ENCODE measurements at places on chromosomes 16 and 17. TPM values are rescaled to one million over a fixed set of nuclear protein-coding genes. Genes with fewer than 3 reads are reported as not detected.

Gene KRTAP4-5
- total RNA-seq, result not detected

GRCh38 chr17:8922451-8922850 lies 43.1 kb downstream of the PIK3R5 start:
- DNase-seq, result no peak
- H3K4me3 ChIP-seq, result no peak overlapping the region
- H3K27me3 ChIP-seq, result no peaks in the 10 kb centered on the region
- H3K4me1 ChIP-seq, result peaks cover 8% of the 10 kb centered on the region
- no peaks in the 10 kb centered on the region for H3K36me3 ChIP-seq

- peaks cover 13% of the 10 kb centered on the region for H3K36me3 ChIP-seq
- H3K27me3 ChIP-seq, result no peaks in the 10 kb centered on the region
- DNase-seq, result no peak
- H3K27ac ChIP-seq, result no peak overlapping the region
- no peak overlapping the region for H3K4me3 ChIP-seq
- H3K4me1 ChIP-seq, result no peaks in the 10 kb centered on the region
Observed at GRCh38 chr17:8593830-8594229, 36.7 kb downstream of the MYH10 start.

GRCh38 chr17:59141860-59142259 lies 13.1 kb downstream of the SKA2 start:
- H3K27ac ChIP-seq, result no peak overlapping the region
- peaks cover 8% of the 10 kb centered on the region for H3K4me1 ChIP-seq
- peaks cover 9% of the 10 kb centered on the region for H3K36me3 ChIP-seq
- H3K4me3 ChIP-seq, result no peak overlapping the region

- H3K27me3 ChIP-seq, result no peaks in the 10 kb centered on the region
- no peak for DNase-seq
- H3K27ac ChIP-seq, result peak overlapping the region; percentile 50
- H3K4me3 ChIP-seq, result no peak overlapping the region
- peaks cover 28% of the 10 kb centered on the region for H3K4me1 ChIP-seq
Observed at GRCh38 chr17:19248928-19249574, 11.9 kb downstream of the EPN2 start.

- H3K4me1 ChIP-seq, result peaks cover 13% of the 10 kb centered on the region
- H3K27me3 ChIP-seq, result peaks cover 6% of the 10 kb centered on the region
- H3K27ac ChIP-seq, result no peak overlapping the region
- DNase-seq, result no peak
- no peaks in the 10 kb centered on the region for H3K36me3 ChIP-seq
- no peak overlapping the region for H3K4me3 ChIP-seq
Observed at GRCh38 chr17:6457688-6458459, 13.6 kb downstream of the PIMREG start.

GRCh38 chr17:83129676-83130075 lies 50.3 kb downstream of the METRNL start:
- DNase-seq, result no peak
- peaks cover 13% of the 10 kb centered on the region for H3K4me1 ChIP-seq
- H3K27me3 ChIP-seq, result no peaks in the 10 kb centered on the region
- H3K27ac ChIP-seq, result no peak overlapping the region

Gene HSD17B2
- not detected for total RNA-seq

DNA sequence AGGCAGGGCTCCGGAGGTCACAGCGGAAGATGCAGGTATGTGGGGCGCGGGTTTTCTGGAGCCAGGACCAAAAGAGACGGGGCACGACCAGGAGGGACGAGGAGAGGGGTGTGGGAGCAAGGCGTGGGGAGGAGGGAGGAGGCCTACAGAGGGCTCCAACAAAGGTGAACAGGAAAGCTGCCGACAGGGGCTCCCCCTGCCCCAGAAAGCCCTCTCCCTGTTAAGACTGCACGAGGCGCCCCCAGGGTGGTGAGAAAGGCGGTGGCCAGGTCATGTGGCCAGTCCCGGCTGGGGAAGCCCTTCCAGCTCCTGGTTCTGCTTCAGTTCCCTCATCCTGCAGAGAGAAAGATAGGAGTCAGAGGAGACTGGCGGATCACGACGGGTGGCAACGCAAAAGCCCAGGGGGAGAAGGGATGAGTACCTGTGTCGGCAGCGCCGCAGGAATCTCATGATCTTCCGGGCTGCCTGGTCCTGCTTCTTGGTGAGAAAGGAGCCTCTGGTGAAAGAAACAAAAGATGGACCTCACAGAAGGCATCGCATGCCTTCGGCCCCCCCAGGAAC lies 949 bp upstream of the SPAG7 start:
- peaks cover 35% of the 10 kb centered on the region for H3K4me1 ChIP-seq
- H3K27me3 ChIP-seq, result no peaks in the 10 kb centered on the region
- H3K27ac ChIP-seq, result no peak overlapping the region
- DNase-seq, result no peak

DNA sequence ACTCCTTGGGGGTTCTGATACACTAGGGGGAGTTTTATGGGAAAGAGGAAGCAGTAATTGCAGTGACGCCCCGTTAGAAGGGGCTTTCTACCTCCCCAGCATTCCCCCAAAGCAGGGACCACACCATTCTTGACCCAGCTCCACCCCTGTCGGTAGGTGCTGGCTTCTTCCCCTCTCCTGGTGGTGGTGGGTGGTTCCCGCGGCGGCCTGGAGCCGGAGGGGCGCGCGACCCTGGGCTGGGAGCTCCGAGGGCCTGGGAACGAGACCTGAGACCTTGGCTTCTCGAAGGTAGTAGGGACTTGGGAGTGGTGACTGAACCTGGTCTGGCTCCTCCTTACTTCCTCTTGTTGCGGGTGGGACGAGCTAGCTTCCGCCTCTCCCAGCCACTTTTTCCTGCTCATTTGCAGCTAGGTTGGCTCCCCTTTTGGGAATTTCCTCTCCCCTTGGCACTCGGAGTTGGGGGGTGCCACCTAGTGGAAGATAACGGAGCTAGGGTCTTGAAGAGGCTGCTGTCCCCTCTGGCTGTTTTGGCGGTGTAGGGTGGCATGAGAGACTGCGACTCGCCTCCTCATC lies 438 bp downstream of the GRN start:
- H3K36me3 ChIP-seq, result peaks cover 2% of the 10 kb centered on the region
- no peak for DNase-seq

DNA sequence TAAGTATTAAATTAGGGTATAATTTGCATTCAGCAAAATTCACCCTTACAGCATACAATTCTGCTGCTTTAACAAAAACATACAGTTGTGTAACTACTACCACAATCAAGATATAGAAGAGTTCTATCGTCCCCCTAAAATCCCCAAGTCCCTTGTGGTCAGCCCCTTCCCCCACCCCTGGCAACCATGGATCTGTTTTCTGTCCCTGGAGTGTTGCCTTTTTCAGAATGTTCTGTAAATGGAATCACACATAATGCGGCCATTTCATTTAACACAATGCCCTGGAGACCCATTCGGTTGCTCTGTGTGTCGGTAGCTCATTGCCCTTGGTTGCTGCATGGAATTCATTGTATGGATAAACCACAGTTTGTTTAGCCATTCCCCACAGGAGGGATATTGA lies 190.2 kb downstream of the IRX5 start:
- no peak overlapping the region for H3K27ac ChIP-seq
- no peaks in the 10 kb centered on the region for H3K4me1 ChIP-seq
- no peak overlapping the region for H3K4me3 ChIP-seq
- no peaks in the 10 kb centered on the region for H3K36me3 ChIP-seq
- H3K27me3 ChIP-seq, result no peaks in the 10 kb centered on the region
- DNase-seq, result no peak

GRCh38 chr17:49928837-49929475 lies 40.0 kb upstream of the DLX4 start:
- H3K27me3 ChIP-seq, result peaks cover 50% of the 10 kb centered on the region
- H3K36me3 ChIP-seq, result no peaks in the 10 kb centered on the region
- H3K4me1 ChIP-seq, result no peaks in the 10 kb centered on the region
- DNase-seq, result no peak
- no peak overlapping the region for H3K27ac ChIP-seq

DNA sequence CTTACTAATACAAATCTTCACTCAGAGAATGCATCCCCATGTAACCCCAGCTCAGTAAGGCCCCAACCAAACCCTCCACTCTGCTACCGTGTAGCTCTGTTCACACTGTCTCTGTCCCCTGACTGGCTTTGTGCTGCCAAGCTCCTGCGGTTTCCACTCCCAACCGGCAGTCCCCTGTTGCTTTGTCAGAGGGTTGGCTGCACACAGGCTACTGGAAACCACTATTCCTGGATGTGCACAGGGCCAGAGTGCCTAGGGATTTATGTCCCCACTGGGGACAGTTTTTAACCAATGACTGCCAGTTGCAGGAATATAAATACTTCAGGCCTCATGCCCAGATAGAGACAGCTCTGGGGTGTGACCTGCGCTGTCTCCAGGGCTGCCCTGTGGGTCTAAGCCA lies 157.1 kb upstream of the C16orf82 start:
- H3K27ac ChIP-seq, result no peak overlapping the region
- DNase-seq, result no peak
- H3K4me3 ChIP-seq, result no peak overlapping the region
- H3K27me3 ChIP-seq, result no peaks in the 10 kb centered on the region
- no peaks in the 10 kb centered on the region for H3K4me1 ChIP-seq

Gene KRT24
- total RNA-seq, result not detected

Gene PRRT2
- total RNA-seq, result 8.8 TPM

Gene HS3ST4
- total RNA-seq, result not detected

DNA sequence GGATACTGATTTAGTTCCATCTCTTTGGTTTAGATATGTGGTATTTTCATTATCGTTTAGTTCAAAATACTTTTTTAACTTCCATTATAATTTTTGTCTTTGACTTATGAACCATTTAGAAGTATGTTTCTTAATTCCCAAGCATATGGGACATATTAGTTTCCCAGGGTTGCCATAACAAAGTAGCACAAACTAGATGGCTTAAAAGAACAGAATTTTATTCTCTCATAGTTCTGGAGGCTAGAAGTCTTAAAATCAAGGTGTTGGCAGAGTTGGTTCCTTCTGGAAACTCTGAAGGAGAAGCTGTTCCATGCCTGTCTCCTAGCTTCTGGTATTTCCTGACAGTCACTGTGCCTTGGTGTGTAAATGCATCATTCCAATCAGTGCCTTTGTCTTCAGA lies 291.5 kb upstream of the AXIN2 start:
- peaks cover 7% of the 10 kb centered on the region for H3K36me3 ChIP-seq
- H3K4me1 ChIP-seq, result peaks cover 17% of the 10 kb centered on the region
- no peak overlapping the region for H3K4me3 ChIP-seq
- no peak for DNase-seq
- H3K27ac ChIP-seq, result no peak overlapping the region

DNA sequence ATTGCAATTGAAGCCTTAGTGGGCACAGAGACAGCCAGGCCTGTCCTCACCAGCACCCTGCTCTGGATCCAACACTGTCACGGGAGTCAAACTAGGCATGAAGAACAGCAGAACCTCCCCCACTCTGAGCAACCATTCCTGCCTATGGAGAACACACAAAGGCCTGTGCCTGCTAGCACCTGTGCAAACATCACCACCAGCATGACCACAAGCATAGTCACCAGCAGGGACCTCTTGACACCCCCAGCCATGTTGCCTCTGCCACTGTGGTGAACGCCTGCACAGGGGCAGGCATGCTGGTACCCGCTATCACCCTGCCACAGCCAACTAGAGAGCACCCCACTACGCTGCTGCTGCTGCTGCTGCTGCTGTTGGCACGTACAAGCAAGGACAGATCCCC lies 51.7 kb downstream of the CMC2 start:
- H3K4me3 ChIP-seq, result no peak overlapping the region
- H3K27ac ChIP-seq, result no peak overlapping the region
- no peak for DNase-seq
- no peaks in the 10 kb centered on the region for H3K27me3 ChIP-seq
- no peaks in the 10 kb centered on the region for H3K4me1 ChIP-seq

Gene SGCA
- total RNA-seq, result 13.0 TPM

Measured in osteocyte (in vitro differentiated cells).